Regular cardiac myocyte (primary cell): ENCODE measurements at places on chromosomes 12 and 14. TPM values are rescaled to one million over a fixed set of nuclear protein-coding genes. Genes with fewer than 3 reads are reported as not detected.

ACRBP gene
- total RNA-seq: under 0.01 TPM in 1 of 2 replicates, not detected in the other

KLRC4 gene
- total RNA-seq: not detected in 2 replicates

RDH5 gene
- total RNA-seq: 37.8 and 53.0 TPM in 2 replicates

GLS2 gene
- under 0.01 TPM in 1 of 2 replicates, not detected in the other for total RNA-seq

MYRFL gene
- under 0.01 TPM in 2 replicates for total RNA-seq

C1QL4 gene
- total RNA-seq: 0.28 and 0.38 TPM in 2 replicates

KCNK10 gene
- not detected in 2 replicates for total RNA-seq

ASIC1 gene
- total RNA-seq: 0.58 and 0.85 TPM in 2 replicates

ITFG2 gene
- total RNA-seq: 9.6 and 15.9 TPM in 2 replicates

TAS2R46 gene
- total RNA-seq: 1.5 and 2.8 TPM in 2 replicates

GTF2A1 gene
- 21.4 and 46.2 TPM in 2 replicates for total RNA-seq

FERMT2 gene
- 132 and 143 TPM in 2 replicates for total RNA-seq

KRT83 gene
- under 0.01 TPM in 1 of 2 replicates, not detected in the other for total RNA-seq

PLA2G1B gene
- not detected in 2 replicates for total RNA-seq

SERPINA5 gene
- total RNA-seq: under 0.01 and 0.28 TPM in 2 replicates

ACOT2 gene
- total RNA-seq: 23.8 and 30.2 TPM in 2 replicates

CACNA2D4 gene
- total RNA-seq: under 0.01 and 0.38 TPM in 2 replicates

MYBPC1 gene
- total RNA-seq: not detected in 2 replicates

KLRB1 gene
- not detected in 2 replicates for total RNA-seq

TMEM132C gene
- total RNA-seq: not detected in 2 replicates
